ENCODE measurements at places on chromosomes 6 and 20.

DNA sequence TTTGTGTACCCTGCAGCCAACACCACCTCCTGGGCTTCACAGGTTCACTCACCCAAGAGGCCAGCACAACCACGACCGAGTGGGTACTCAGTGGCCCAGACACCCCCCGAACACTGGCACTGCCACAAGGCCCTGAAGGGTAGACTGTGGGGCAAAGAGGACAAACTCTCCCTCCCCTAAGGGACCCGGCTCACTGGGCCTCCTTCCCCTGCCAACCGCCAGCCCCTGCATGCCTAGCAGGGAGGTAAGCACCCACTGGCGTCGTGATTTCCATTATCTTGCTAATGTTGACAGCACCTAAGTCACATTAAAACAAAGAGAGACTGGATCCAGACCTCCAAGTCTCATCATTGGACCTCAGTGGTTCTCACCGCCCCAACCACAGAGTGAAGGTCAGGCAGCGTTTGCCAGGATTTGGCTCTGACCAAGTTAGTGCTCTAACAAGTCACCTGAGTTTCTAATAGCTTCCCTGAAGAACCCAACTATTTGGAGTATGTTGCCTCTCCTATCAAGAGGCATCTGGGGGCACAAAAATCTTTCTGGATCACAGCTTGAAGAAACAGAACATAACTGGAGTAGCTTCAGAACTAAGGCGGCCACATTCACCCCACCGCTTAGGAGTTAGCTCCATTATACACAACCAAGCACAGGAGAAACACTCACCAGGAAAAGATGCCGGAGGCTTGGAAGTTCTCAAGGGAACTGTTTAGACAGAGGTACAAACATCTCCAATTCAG, 14.0 kb upstream of the APMAP start:
- no peaks in the 10 kb centered on the region for H3K36me3 ChIP-seq
- H3K27ac ChIP-seq = no peak overlapping the region
- 0 out of 3 replicates have a peak, but pooled peaks cover 5% of the 10 kb centered on the region for H3K27me3 ChIP-seq
- H3K4me3 ChIP-seq = no peak overlapping the region
- DNase-seq = no peak

DNA sequence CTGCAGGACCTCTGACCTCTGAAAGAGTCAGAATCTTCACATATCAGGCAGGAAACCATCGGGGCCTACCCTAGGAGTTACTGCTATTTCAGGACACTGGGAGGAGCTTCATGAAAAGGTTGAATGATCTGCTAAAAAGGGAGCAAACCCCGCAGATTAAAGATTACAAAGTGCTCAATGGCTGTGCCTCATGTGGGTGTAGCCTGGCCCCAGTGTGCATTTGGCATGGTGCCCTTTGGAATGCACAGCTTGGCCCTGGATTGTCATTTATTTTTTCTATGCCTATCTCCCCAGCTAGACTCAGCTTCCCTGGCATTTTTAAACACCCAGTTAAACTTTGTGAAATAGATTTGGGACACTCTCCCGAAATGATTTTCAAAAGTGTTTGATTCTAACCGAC, 368.5 kb upstream of the SPTLC3 start:
- H3K27me3 ChIP-seq = no peaks in the 10 kb centered on the region
- no peak overlapping the region for H3K4me3 ChIP-seq
- DNase-seq = no peak
- no peaks in the 10 kb centered on the region for H3K4me1 ChIP-seq

- H3K4me3 ChIP-seq = no peak overlapping the region
- H3K4me1 ChIP-seq = no peaks in the 10 kb centered on the region
- no peaks in the 10 kb centered on the region for H3K27me3 ChIP-seq
- H3K36me3 ChIP-seq = peaks cover 5% of the 10 kb centered on the region
- no peak overlapping the region for H3K27ac ChIP-seq
- DNase-seq = no peak
Observed at GRCh38 chr6:89807581-89807980, 12.0 kb downstream of the MDN1 start.

DNA sequence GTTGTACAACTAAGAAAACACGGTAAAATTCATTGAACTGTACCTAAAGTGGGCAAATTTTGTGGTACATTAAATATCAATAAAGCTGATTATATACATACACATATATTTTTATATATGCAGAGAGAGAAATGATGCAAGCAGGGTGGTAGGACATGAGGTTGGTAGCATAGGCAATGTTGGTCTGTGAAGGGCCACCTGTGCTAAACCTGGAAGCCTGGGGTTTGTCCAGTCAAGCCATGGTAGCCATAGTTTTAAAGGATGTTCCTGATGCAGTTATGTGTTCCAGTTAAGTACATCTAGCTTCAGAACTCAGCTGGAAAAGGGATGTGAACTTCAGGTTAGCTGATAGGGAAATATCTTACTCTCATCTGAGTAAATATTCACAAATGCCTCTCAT, 60.1 kb downstream of the TRIM38 start:
- H3K36me3 ChIP-seq = no peaks in the 10 kb centered on the region
- no peak overlapping the region for H3K27ac ChIP-seq
- no peak overlapping the region for H3K4me3 ChIP-seq

- peaks cover 63% of the 10 kb centered on the region for H3K4me1 ChIP-seq
- no peak overlapping the region for H3K4me3 ChIP-seq
- no peak for DNase-seq
- peaks cover 6% of the 10 kb centered on the region for H3K27me3 ChIP-seq
- no peaks in the 10 kb centered on the region for H3K36me3 ChIP-seq
Observed at GRCh38 chr6:43831191-43831590, 61.2 kb downstream of the VEGFA start.

- H3K4me3 ChIP-seq = no peak overlapping the region
- H3K27ac ChIP-seq = no peak overlapping the region
- H3K36me3 ChIP-seq = no peaks in the 10 kb centered on the region
- H3K27me3 ChIP-seq = peaks cover 37% of the 10 kb centered on the region
Observed at GRCh38 chr6:44049989-44050871, 77.0 kb downstream of the MRPL14 start.

- no peak overlapping the region for H3K4me3 ChIP-seq
- peak overlapping the region; percentile 23 for H3K27ac ChIP-seq
- DNase-seq = no peak
- no peaks in the 10 kb centered on the region for H3K27me3 ChIP-seq
- peaks cover 24% of the 10 kb centered on the region for H3K36me3 ChIP-seq
- H3K4me1 ChIP-seq = peaks cover 15% of the 10 kb centered on the region
Observed at GRCh38 chr6:143773506-143774150, 69.5 kb upstream of the LTV1 start.

- H3K4me3 ChIP-seq = no peak overlapping the region
- no peaks in the 10 kb centered on the region for H3K27me3 ChIP-seq
- H3K27ac ChIP-seq = no peak overlapping the region
- DNase-seq = peak; percentile 84
- peaks cover 15% of the 10 kb centered on the region for H3K4me1 ChIP-seq
Observed at GRCh38 chr20:19628570-19629134, 129.4 kb upstream of the RIN2 start.

DNA sequence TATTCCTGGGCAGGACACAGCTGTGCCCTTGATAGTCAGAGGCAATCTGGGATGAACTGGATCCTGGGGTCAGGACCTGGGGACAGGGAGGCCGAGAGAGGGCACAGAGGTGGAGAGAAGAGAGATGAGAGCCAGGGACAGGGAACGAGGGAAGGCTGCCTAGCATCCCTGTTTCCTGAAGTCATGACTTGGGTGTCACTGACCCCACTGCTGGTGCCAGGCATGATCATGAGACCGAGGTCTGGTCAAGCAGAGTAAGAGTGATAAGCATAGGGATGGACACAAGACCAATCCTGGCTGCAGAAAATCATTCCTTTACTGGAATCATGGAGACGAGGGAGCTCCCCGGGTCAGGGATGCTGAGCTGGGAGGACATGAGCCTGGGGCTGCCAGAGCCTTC, 36.1 kb downstream of the FAM110A start:
- H3K4me1 ChIP-seq = no peaks in the 10 kb centered on the region
- H3K36me3 ChIP-seq = no peaks in the 10 kb centered on the region
